NCI-H460 (cell line): ENCODE measurements at places on chromosomes 12 and 14. TPM values are rescaled to one million over a fixed set of nuclear protein-coding genes. Genes with fewer than 3 reads are reported as not detected.

The SVOP gene
- total RNA-seq, result not detected in 2 replicates

The MYBPC1 gene
- total RNA-seq, result 0.15 and 0.17 TPM in 2 replicates

The ZFP36L1 gene
- total RNA-seq, result 14.1 and 17.1 TPM in 2 replicates

- DNase-seq, result peak; percentile 48
Observed at GRCh38 chr12:66860752-66861750, 182.2 kb upstream of the GRIP1 start.

DNA sequence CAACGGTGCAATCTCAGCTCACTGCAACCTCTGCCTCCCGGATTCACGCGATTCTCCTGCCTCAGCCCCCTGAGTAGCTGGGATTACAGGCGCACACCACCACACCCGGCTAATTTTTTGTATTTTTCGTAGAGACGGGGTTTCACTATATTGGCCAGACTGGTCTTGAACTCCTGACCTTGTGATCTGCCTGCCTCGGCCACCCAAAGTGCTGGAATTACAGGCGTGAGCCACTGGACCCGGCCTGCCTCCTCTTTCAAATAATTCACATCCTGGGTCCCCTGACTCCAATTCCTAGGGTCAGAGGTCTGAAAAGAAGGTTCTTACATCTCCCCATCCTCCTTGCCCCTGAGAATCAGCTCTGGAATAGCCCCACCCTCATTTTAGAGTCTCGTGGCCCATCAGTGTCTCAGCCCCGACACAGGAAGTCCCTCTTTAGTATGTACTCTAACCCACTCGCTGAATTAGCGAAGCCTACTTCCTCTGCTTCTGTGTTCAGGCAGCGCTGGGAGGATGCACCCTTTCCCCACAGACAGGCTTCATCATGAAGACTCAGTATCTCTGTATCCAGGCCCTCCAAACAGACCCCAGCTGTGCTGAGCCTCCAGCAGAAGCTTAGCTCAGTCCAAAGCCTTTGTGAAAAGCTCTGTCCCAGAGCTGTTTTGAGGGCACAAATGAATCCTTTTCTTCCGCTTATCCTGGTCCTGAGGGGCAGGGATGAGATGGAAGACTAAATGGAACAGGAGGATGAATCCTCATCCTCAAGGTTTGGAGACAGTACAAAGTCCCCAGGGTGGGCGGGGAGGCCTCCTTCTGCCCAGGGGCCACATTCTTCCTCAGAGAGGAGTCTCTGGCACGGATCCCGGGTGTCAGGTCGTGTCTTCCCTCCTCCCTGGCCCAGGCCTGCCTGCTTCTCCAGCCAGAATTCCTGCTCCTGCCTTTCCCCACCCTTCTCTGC, 3.5 kb downstream of the LPAR5 start:
- DNase-seq, result no peak

DNA sequence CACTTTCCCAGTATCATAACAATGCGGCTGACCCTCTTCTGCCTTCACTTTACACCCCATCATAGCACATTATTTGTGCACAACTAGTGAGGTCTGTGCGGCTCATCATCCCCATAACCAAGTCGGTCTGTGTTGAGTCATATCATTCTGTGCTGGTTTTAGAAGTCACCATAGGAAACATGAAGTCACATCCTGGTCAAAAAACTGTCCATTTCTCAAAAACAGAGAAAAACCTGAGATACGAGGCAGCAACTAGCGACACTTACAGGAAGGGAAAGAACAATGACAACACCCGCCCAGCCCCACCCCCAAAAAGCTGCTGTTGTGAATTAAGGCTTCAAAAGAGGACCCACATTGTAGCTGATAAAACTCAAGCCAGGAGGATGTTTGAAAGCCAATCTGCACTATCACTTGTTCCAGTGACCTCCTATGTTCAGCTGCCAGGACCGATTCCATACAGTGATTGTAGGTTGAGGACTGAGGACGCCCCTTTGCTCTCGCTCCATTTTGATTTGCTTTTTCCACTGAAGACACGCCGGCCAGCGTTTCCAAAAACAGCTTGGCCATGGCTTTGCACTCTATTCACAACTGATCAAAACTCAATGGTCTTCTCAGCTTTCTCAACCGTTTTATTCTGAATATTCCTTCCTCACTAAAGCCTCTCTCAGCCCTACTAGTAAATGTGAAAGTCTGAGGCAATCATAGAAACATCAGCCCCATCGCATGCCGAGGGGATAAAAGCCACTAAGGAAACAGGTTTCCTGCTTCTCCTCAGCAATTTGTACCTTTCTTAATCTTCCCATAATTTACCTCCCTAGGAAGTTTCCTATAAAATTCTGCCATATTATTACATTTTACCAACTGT, 87.5 kb downstream of the DUSP16 start:
- no peak for DNase-seq

DNA sequence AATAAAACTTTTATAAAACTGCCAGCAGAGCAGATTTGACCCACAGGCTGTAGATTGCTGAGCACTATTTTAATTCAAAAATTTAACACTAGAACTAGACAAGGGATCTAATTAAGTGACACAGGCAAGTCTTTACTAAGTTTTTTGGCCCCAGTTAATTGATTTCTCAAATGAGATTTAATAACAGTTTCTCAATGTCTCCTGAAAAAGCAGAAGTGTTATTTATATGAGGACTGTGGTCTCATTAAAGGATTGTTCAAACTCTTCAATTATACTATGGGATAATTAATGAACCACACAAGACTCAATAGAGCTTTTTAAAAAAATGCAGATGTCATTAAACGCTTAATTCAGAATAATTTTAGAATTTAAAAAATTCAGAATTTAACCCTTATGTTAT, 1.9 kb downstream of the HEATR5A start:
- no peak for DNase-seq

DNA sequence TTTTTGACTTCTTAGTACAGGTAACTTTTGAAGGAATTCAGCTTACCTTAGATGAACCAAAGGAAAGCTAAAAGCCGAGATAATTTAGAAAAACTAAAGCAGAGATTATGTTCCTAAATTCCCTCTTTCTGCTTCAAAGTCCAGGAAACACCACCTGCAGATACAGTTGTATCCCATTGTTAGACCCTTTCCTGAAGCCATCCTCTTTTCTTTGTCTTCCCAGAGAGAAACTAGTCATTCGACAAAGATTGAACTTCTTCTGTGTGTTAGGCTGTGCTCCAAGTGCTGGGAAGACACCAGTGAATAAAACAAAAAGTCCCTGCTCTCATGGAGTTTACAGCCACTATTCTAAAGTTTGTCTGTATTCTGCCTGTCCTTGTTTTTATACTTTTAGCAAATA, 29.3 kb downstream of the PPM1A start:
- DNase-seq, result no peak

- no peak for DNase-seq
Observed at GRCh38 chr12:49794021-49794420, 34.2 kb downstream of the NCKAP5L start.

- DNase-seq, result no peak
Observed at GRCh38 chr12:130043685-130044406, 118.4 kb upstream of the FZD10 start.

DNA sequence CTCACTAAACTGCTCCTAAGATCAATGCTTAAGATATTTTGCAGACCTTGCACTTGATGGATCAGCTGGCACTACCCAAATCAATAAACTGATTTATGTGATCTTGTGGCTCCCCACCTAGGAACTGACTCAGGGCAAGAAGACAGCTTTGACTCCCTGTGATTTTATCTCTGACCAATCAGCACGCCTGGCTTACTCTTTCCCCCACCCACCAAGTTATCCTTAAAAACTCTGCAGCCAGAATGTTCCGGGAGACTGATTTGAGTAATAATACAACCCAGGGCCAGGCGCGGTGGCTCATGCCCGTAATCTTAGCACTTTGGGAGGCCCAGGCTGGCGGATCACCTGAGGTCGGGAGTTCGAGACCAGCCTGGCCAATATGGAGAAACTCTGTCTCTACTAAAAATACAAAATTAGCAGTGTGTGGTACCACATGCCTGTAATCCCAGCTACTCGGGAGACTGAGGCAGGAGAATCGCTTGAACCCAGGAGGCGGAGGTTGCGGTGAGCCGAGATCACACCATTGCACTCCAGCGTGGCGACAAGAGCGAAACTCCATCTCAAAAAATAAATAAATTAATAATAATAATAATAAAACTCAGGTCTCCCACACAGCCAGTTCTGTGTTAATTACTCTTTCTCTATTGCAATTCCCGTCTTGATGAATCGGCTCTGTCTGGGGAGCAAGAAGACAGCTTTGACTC, 12.0 kb downstream of the MORN3 start:
- no peak for DNase-seq
